ENCODE measurements at places on chromosomes 3 and 15.

- H3K4me3 ChIP-seq: no peak overlapping the region
- no peaks in the 10 kb centered on the region for H3K36me3 ChIP-seq
- no peak overlapping the region for H3K27ac ChIP-seq
- no peak for DNase-seq
- H3K4me1 ChIP-seq: peaks cover 5% of the 10 kb centered on the region
- H3K27me3 ChIP-seq: no peaks in the 10 kb centered on the region
Measured at GRCh38 chr3:156547637-156548036, 7.3 kb downstream of the SSR3 start.

- DNase-seq: no peak
- H3K4me1 ChIP-seq: no peaks in the 10 kb centered on the region
- no peaks in the 10 kb centered on the region for H3K27me3 ChIP-seq
- H3K36me3 ChIP-seq: no peaks in the 10 kb centered on the region
- H3K4me3 ChIP-seq: no peak overlapping the region
Measured at GRCh38 chr3:29324180-29324651, 43.3 kb downstream of the RBMS3 start.

GRCh38 chr3:171606151-171606751, 146.0 kb upstream of the TNIK start:
- no peaks in the 10 kb centered on the region for H3K36me3 ChIP-seq
- no peaks in the 10 kb centered on the region for H3K27me3 ChIP-seq
- no peaks in the 10 kb centered on the region for H3K4me1 ChIP-seq

DNA sequence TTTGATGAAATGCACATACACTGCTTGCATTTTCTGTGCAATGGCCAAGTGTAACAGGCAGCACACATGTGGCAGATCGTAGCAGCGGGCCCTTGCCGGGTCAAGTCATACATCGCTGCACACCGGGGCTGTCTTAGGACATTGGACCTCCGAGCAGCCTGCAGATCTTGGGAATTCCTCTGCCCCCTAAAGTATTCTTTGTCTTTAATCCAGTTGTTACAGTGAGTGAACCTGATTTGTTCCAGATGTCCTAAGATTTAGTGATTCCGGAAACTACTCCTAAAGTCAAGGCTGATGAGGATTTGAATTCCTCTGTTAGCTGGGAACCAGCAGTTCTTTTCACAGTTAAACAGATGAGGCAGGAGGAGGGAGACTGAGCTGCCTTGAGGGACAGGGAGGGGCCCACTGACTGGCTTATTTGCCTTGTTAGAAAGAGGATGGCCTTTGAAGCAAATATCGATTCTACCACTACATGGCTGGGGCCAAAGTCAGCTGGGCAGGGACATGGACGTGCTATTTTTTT, 190.7 kb upstream of the CTDSPL start:
- H3K27ac ChIP-seq: no peak overlapping the region
- no peaks in the 10 kb centered on the region for H3K36me3 ChIP-seq
- no peak overlapping the region for H3K4me3 ChIP-seq
- H3K4me1 ChIP-seq: no peaks in the 10 kb centered on the region
- DNase-seq: no peak

GRCh38 chr15:82647045-82647834, at the start of gene CPEB1:
TSS of gene CPEB1 (minus strand) at chr15:82647363. CDS start at chr15:82628459, 18,904 bp downstream.
- peaks cover 5% of the 10 kb centered on the region for H3K27me3 ChIP-seq
- H3K4me1 ChIP-seq: peaks cover 14% of the 10 kb centered on the region
- H3K36me3 ChIP-seq: no peaks in the 10 kb centered on the region
- peak; percentile 32 for DNase-seq
- peak within 1 kb of the TSS; percentile 47 for H3K4me3 ChIP-seq
- no peak within 1 kb of the TSS for H3K27ac ChIP-seq

- H3K27me3 ChIP-seq: no peaks in the 10 kb centered on the region
- H3K27ac ChIP-seq: peak overlapping the region; percentile 77
- H3K4me3 ChIP-seq: peak overlapping the region; percentile 5
- H3K36me3 ChIP-seq: no peaks in the 10 kb centered on the region
- DNase-seq: no peak
Measured at GRCh38 chr3:60013241-60013640, 963.4 kb upstream of the CFAP20DC start.

DNA sequence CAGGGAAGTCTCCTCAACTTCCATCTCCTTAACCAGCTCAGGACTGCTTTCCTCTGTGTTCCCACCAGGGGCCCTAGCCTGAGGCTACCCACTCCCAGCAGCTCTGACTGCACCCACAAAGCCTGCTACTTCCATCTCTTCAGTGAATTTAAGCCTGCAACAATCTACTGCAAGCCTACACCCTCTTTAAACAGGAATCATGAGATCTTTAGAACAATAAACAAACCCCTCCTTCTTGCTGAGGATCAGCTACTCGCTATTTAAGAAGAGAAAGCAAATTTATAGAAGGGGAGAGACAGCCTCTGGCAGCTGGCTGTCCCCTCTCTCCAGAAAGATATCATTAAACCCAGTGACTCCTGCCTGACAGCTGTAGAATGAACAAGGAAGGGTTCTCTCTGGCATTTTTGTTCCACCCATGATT, 51.9 kb downstream of the ARHGAP31 start:
- no peak for DNase-seq
- H3K4me3 ChIP-seq: no peak overlapping the region
- no peak overlapping the region for H3K27ac ChIP-seq

GRCh38 chr15:68310178-68310803, 32.7 kb downstream of the FEM1B start:
- no peak overlapping the region for H3K4me3 ChIP-seq
- H3K27ac ChIP-seq: no peak overlapping the region
- H3K4me1 ChIP-seq: peaks cover 4% of the 10 kb centered on the region
- H3K27me3 ChIP-seq: no peaks in the 10 kb centered on the region
- H3K36me3 ChIP-seq: no peaks in the 10 kb centered on the region

GRCh38 chr3:126110431-126111125, 26.7 kb upstream of the SLC41A3 start:
- no peaks in the 10 kb centered on the region for H3K27me3 ChIP-seq
- no peaks in the 10 kb centered on the region for H3K4me1 ChIP-seq
- no peak for DNase-seq
- H3K36me3 ChIP-seq: no peaks in the 10 kb centered on the region
- H3K27ac ChIP-seq: no peak overlapping the region

GRCh38 chr15:58473724-58474123, 41.9 kb downstream of the LIPC start:
- H3K4me3 ChIP-seq: peak overlapping the region; percentile 33
- no peaks in the 10 kb centered on the region for H3K36me3 ChIP-seq
- no peak overlapping the region for H3K27ac ChIP-seq
- peaks cover 43% of the 10 kb centered on the region for H3K4me1 ChIP-seq
- DNase-seq: no peak
- H3K27me3 ChIP-seq: no peaks in the 10 kb centered on the region

DNA sequence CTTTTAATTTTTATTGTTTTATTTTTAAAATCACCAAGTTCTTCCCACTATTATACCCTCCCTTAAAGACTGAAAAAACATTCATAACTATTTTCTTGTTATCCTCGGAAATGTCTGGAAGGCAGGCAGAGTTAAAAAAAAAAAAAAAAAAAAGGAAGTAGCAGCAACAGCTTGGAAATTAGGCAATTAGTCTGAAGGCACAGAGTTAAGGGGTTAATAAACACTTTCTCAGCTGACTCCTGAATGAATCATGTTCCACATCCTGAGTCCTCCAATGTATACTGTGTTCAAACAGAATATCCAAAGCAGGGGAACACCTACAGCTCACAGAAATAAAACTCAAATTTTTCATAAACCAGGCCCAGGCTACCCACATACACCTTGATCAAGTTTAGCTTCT, 5.8 kb downstream of the HEXA start:
- no peaks in the 10 kb centered on the region for H3K36me3 ChIP-seq
- no peak for DNase-seq
- H3K27ac ChIP-seq: no peak overlapping the region
- H3K4me1 ChIP-seq: peaks cover 32% of the 10 kb centered on the region
- H3K27me3 ChIP-seq: no peaks in the 10 kb centered on the region
- H3K4me3 ChIP-seq: no peak overlapping the region

DNA sequence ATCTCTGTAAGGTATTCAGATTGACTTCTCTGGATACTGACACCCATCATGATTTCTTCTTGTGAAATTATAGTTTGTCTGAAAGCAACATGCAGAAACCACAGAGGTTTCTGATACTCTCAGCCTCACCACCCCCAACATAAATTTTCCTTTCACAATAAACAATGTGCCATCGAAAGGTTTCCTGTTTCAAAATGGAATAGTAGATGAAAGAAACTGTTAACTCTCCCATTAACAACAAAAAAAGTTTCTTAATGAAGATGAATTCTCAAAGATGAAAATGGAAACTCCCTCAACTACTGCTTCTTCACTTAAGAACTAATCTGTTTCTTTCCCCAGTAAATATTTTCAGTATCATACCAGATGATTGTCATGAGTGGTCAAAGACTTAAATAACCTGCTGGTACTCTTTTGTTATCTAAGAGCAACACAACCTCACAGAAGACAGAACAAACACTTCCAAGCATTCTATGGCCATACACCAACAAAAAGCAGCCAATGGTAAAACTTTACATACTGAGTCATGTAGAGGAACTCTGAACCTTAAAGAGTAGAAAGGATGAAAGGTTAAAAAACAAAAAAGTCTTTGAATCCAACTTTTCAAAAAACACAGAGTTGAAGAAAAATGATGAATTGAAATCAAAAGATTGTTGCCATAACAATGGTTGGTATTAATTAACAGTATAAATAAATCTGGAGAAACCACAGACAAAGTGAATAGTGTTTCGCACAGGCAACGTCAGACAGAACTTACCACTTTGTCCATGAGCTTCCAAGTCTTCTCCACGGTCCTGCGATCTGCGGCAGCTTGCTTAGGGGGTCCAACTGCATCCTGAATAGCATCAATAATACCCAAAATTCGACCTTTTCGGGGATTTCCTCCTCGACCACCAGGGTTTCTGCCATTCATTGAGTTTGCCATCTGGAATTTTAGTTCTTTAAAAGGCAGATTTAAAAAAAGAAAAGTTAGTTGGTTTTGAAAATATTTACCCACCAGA, 1.9 kb downstream of the CBLB start:
- H3K4me3 ChIP-seq: peak overlapping the region; percentile 86
- peak overlapping the region; percentile 91 for H3K27ac ChIP-seq
- peak; percentile 40 for DNase-seq
- H3K27me3 ChIP-seq: no peaks in the 10 kb centered on the region

GRCh38 chr3:161640181-161640580, 143.6 kb downstream of the OTOL1 start:
- H3K4me1 ChIP-seq: no peaks in the 10 kb centered on the region
- no peak overlapping the region for H3K27ac ChIP-seq
- no peak for DNase-seq
- H3K27me3 ChIP-seq: no peaks in the 10 kb centered on the region

DNA sequence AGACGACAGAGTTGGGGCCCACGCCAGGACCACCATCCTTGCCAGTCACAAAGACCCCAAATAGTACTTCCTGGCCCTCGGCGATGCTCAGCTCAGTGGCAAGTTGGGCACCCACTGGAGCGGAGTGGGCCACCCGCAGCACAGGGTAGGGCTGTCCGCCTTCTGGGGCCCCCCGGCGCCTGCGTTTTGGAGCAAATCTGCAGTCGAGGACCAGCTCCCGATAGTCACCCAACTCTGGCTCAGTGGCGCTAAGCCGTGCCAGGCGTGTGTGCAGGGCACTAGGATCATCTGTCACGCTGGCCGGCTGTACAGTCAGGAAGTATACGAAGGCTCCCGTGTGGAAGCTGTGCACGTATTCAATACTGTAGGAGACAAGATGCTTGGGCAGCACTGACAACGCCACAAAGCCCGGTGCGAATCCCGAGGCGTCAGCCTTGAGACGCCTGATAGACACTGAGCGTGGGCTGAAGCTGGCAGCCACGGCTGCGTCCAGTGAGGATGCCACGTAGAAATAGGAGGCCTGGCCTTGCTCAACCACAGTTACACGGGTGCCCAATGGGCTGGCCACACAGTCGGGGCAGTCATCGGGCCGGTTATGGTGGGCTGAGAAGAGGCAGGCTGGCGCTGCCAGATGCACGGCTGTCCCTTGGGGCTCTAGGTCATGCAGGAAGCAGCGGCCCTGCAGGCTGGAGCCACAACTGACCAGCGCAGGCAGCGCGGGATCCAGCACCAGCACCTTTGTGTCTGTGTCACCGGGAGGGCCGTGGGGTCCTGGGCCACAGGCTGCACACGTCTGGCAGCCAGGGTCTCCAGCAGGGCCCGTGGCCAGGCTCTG, 945 bp downstream of the MST1R start:
- H3K27me3 ChIP-seq: no peaks in the 10 kb centered on the region
- no peak overlapping the region for H3K4me3 ChIP-seq
- no peak overlapping the region for H3K27ac ChIP-seq
- peaks cover under 1% of the 10 kb centered on the region for H3K36me3 ChIP-seq
- peaks cover 15% of the 10 kb centered on the region for H3K4me1 ChIP-seq

- no peaks in the 10 kb centered on the region for H3K36me3 ChIP-seq
- no peaks in the 10 kb centered on the region for H3K4me1 ChIP-seq
- H3K27me3 ChIP-seq: no peaks in the 10 kb centered on the region
- no peak overlapping the region for H3K4me3 ChIP-seq
Measured at GRCh38 chr3:73846951-73847350, 222.2 kb upstream of the PDZRN3 start.

- H3K27me3 ChIP-seq: no peaks in the 10 kb centered on the region
- no peak for DNase-seq
- no peak overlapping the region for H3K4me3 ChIP-seq
- H3K36me3 ChIP-seq: peaks cover 51% of the 10 kb centered on the region
- H3K27ac ChIP-seq: no peak overlapping the region
Measured at GRCh38 chr15:38508647-38509046, 54.7 kb downstream of the FAM98B start.

GRCh38 chr15:40960925-40961324, 7.7 kb downstream of the CHAC1 start:
- no peaks in the 10 kb centered on the region for H3K36me3 ChIP-seq
- H3K4me3 ChIP-seq: no peak overlapping the region
- no peak for DNase-seq

GRCh38 chr15:45714590-45715488, 80.0 kb downstream of the SQOR start:
- H3K4me3 ChIP-seq: no peak overlapping the region
- H3K27me3 ChIP-seq: no peaks in the 10 kb centered on the region
- no peaks in the 10 kb centered on the region for H3K4me1 ChIP-seq

DNA sequence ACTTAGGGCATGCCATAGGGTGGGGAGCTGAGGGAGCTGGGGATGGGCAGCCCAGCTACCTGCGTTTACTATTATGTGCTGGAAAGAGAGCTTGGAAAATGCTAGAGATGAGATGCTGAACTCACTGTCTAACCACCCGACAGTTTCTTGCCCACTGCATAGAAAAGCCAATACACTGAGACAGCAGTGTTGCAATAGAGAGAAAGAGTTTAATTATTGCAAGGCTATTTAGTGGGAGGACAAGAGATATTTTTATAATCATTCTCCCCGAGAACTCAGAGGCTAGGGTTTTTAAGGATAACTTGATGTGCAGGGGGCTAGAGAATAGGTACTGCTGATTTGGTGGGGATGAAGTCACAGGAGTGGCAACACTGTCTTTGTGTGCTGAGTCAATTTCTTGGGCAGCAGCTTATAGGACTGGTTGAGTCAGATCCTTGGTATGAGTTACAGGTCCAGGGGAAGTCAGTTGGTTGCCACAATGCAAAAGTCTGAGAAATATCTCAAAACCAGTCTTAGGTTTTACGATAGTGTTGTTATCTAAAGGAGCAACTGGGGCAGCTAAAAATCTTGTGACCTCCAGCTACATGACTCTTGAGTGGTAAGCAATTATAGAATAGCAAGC, 205.9 kb downstream of the GABRG3 start:
- no peaks in the 10 kb centered on the region for H3K27me3 ChIP-seq
- no peak for DNase-seq
- H3K27ac ChIP-seq: no peak overlapping the region

GRCh38 chr15:79003896-79004295, 59.0 kb upstream of the CTSH start:
- no peak overlapping the region for H3K4me3 ChIP-seq
- no peaks in the 10 kb centered on the region for H3K36me3 ChIP-seq
- no peaks in the 10 kb centered on the region for H3K4me1 ChIP-seq
- no peak for DNase-seq
- H3K27ac ChIP-seq: no peak overlapping the region
- no peaks in the 10 kb centered on the region for H3K27me3 ChIP-seq
